RCC 7860 (cell line): ENCODE measurements at places on chromosomes 3 and 15.

DNA sequence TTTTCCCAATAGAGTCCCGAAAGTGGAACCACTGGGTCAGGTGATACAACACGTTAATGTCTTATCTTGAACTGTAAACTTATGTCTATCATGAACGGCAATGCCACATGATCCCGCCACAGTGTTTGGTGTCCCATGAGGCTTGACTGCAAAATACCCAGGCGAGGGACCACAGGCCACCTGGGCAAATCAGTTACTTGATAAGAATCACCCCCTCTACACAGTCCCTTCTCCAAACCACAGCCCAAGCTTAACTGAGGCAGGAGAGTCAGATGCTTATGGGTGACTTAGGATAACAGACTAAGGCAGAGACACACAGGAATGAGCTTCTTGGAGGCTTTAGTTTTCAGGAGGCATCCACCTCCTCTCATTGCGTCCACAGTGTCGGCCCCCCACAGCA lies 42.9 kb upstream of the SNRPA1 start:
- no peak for DNase-seq

GRCh38 chr15:38010395-38010794 lies 76.0 kb downstream of the TMCO5A start:
- DNase-seq, result no peak

GRCh38 chr3:59443618-59444293 lies 393.9 kb upstream of the CFAP20DC start:
- no peak for DNase-seq

DNA sequence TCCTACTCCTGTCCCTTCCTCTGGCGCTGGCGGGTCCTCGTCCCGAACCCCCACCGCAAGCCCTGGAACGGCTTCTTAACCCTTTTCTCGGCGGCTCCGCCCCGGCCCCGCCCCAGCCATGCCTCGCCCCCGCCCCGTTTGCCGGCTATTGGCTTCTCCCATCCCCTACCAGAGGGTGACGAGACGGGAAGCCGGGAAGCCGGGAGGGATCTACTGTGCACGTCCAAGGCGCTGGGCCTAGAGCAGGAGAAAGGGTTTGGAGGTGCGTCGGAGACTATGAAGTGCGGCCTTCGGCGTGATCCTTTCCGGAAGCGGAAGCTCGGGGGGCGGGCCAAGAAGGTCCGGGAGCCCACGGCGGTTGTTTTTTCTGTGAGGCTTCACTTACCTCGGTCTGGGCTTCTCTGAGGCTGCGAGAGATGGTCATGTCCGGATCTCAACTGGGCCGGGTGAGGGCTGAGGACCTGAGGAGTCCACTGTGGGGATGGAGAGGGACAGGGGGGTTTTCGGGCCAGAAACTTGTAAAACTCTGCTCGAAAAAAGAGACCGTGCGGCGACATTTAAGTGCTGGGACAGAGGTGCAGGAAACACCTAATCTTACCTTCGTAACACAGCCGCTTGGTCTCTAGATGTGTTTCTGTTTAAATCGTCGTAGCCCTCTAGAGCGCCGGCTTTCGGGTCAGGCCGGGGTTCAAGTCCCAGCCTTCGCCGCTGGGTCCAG lies 21.4 kb downstream of the ROPN1B start:
- DNase-seq, result no peak

- no peak for DNase-seq
Observed at GRCh38 chr3:101675709-101676215, 1.2 kb downstream of the ZBTB11 start.
